ENCODE measurements at places on chromosomes 7 and 10. TPM values are rescaled to one million over a fixed set of nuclear protein-coding genes. Genes with fewer than 3 reads are reported as not detected.

DNA sequence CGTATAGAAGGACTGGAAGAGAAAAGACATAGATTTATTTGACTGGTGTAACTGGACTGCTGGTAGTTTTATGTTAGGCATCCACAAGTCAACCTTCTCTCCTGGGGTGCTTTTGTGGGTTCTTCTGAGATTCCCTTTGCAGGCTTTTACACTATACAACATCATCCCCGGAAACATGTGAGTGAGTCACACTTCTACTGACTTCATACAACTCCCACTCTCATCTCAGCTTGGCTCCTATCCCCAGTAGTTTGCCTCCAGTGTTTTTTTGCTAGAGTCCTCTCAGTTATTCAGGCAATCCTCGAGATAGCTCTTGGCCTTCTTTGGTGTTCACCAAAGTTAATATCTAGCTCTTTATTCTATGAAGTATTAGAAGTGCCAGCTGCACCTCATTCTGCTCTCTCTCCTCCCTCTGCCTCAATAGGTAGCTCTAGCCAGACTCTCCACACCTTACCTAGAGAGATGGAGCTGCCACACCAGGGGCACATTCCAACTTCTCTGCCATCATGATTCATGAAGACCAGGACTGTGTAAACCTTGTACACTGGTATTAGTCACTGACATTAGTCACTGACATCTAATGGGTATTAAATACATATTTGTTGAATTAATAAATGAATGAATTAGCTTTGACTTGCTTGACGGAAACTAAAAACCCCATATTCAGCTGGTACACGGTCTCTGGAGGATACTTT lies 281.9 kb downstream of the PPP1R3A start:
- no peaks in the 10 kb centered on the region for H3K36me3 ChIP-seq
- no peaks in the 10 kb centered on the region for H3K4me1 ChIP-seq
- no peak overlapping the region for H3K27ac ChIP-seq

Gene EGR2
- 0.37 TPM for total RNA-seq

- H3K36me3 ChIP-seq: no peaks in the 10 kb centered on the region
- H3K27ac ChIP-seq: no peak overlapping the region
- H3K27me3 ChIP-seq: peaks cover 2% of the 10 kb centered on the region
- peaks cover 2% of the 10 kb centered on the region for H3K4me1 ChIP-seq
These were observed 165.5 kb downstream of the KCNMA1 start for GRCh38 chr10:77472146-77472545.

DNA sequence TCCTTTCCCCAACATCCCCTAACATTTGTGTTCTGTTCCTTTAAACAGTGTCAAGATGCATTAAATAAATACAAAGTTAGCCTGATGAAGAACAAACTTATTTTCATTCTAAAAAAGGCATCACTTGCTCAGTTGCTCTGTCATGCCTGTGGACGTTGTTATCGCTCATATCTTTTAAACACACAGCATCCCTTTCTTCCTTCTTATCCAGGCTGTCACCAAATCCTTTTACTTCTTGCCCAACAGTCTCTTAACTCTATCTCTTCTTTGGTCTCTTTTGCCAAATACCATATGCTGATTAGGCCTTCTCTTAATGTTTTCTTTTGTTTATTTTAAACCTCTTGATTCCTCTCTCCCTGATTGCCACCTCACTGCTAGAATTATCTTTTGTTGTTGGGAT lies 43.9 kb downstream of the DKK1 start:
- H3K27me3 ChIP-seq: no peaks in the 10 kb centered on the region
- no peak overlapping the region for H3K4me3 ChIP-seq
- no peak overlapping the region for H3K27ac ChIP-seq
- no peaks in the 10 kb centered on the region for H3K4me1 ChIP-seq
- no peak for DNase-seq

- H3K4me1 ChIP-seq: no peaks in the 10 kb centered on the region
- no peaks in the 10 kb centered on the region for H3K36me3 ChIP-seq
- no peak overlapping the region for H3K4me3 ChIP-seq
These were observed 47.1 kb upstream of the CCNY start for GRCh38 chr10:35289198-35289597.

Gene ADRA2A
- 0.32 TPM for total RNA-seq

DNA sequence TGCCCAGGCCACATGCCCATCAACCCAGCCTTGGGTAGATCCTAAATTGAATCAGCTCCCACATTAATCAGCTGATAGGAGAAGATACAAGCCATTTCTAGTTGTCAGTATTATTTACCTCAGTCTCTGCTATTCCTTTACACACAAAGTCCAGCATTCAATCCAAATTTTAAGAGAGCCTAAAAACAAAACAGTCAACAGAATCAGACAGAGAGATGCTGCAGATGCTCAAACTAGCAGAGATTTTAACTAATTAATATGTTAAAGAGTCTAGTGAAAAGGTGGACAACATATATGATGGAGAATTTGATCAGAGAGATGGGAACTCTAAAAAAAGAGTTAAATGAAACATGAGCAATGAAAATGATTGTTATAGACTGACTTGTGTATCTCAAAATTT lies 14.4 kb upstream of the IL15RA start:
- H3K27me3 ChIP-seq: no peaks in the 10 kb centered on the region
- DNase-seq: no peak
- peaks cover 4% of the 10 kb centered on the region for H3K4me1 ChIP-seq
- H3K4me3 ChIP-seq: no peak overlapping the region
- peaks cover 21% of the 10 kb centered on the region for H3K36me3 ChIP-seq

DNA sequence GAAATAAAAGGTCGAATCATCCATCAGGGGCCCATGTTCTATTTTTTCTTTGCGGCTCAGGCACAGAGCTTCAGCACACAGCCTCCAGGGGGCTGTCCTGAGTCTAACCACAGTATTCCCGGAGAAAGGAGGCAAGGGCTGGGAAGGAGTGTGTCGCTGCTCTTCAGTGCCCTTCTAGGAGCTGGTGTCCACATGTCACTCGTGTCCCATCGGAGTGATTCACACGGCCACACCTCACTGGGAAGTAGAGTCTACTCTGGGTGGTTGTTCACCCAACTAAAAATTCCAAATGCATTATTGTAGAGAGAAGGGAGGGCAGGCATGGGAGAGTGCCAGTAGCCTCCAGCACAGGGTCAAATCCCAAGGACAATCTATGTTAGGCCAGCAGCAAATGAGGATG lies 114.8 kb upstream of the LANCL2 start:
- H3K4me1 ChIP-seq: no peaks in the 10 kb centered on the region
- peak; percentile 55 for DNase-seq
- H3K27me3 ChIP-seq: peaks cover 14% of the 10 kb centered on the region
- H3K36me3 ChIP-seq: no peaks in the 10 kb centered on the region

All from glutamatergic neuron (in vitro differentiated cells).